ENCODE measurements at places on chromosomes 11 and 22.

DNA sequence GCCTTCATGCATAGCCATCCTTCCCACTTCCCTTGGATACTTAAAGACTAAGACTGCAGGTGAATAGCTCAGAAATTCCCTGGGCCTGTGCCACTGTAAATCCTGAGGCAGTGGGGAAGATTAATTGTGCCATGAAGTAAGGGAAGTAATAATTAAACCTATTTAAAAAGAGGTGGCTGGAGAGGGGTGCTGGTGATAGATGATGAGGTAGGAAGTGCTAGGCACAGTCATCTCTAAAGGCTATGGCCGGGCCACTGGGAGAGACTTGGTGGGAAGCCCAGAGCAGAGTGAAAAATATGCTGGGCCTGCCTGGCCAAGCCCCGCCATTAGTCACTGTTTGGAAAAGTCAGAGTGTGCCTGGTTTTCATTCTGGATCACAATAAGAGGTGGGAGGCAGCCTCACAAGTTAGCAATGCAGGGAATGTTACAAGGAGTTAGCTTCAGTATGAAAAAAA lies 197.2 kb upstream of the PITPNB start:
- no peak for DNase-seq

- DNase-seq = no peak
Observed at GRCh38 chr11:77081976-77082836, 15.4 kb downstream of the CAPN5 start.

- no peak for DNase-seq
Observed at GRCh38 chr11:95829580-95830259, 39.4 kb downstream of the CEP57 start.

DNA sequence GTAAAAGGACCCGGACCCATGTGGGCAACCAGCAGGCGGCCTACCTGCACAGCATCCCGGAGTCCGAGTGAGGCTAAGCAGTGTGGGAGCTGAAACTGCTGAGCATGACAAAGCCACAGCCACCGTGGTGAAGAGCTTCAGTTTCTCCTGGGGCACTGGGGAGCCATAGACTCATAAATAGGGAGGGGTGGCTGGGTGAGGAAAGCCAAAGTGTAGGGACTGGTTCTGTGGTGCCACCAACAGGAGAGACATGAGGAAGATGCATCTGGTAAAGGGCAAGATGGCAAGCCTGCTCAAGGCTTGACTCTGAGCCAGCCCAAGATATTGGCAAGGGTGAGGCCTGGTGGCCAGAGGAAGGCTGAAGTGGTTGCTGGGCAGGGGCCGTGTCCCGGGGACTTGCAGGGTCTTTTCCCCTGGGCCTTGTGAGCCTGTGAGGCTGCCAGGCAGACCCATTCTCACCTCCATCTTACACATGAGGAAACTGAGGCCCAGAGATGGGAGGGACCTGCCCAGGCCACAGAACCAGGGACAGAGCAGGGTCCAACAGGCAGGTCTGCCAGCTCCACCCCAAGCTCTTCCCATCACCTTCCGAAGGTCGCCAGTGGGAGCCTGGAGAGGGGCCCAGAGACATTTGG lies 30.4 kb downstream of the CYTH4 start:
- no peak for DNase-seq

- no peak for DNase-seq
Observed at GRCh38 chr22:42871146-42872050, 14.3 kb upstream of the ARFGAP3 start.

GRCh38 chr11:113506461-113506860 lies 31.3 kb upstream of the DRD2 start:
- no peak for DNase-seq

DNA sequence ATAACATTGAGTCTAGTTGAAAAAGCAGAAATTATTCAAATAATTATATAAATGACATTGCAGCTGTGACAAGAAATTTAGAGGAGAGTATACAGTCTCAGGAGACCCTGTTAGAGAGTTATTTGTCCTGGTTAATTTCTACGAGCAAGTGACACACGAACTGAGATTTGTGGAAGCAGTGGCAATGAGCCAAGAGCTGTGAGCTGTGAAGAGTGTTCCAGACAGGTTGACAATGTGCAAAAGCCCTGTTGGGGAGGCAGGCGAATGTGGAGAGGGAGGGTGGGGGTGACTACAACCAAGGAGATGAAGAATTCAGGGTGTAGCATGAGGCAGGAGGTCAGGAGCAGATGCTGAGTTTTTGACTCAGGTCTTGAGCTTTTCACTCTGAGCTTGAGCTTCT lies 620.2 kb upstream of the TENM4 start:
- DNase-seq = no peak

DNA sequence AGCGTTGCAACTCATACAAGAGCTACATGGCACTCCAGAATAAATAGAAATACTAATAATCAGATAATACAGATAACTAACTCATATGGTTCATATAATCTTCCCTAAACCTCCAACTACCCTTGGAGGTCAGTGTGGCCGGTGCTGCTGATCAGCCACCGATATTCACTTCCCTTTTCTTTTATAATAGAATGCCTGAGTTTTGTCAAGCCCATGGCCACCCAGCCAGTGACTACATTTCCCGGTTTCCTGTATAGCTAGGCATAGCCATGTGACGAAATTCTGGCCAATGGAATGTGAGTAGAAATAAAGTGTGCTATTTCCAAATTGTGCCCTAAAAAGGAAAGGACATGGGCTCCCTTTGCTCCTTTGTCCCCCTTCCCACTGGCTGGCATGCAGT lies 5.9 kb upstream of the CAT start:
- DNase-seq = no peak

- peak; percentile 6 for DNase-seq
Observed at GRCh38 chr11:27795955-27796861, 96.0 kb upstream of the BDNF start.

DNA sequence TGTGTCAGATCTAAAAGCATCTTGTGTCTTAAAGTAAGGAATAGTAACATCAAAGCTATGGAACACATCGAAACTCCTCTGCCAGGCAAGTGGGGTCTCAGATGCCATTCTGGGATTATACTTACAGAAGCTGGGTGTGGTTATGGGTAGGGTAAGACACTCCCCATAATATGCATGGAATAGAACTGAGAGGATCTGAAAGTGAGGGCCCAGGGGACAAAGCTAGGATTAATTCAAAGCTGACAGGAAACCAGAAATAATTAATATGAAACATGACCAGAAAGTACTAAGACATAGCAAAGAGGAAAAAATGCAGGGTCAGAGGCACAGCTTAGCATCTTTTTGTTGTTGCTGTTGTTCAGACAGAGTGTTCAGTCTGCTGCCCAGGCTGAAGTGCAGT lies 40.2 kb upstream of the EED start:
- DNase-seq = no peak

DNA sequence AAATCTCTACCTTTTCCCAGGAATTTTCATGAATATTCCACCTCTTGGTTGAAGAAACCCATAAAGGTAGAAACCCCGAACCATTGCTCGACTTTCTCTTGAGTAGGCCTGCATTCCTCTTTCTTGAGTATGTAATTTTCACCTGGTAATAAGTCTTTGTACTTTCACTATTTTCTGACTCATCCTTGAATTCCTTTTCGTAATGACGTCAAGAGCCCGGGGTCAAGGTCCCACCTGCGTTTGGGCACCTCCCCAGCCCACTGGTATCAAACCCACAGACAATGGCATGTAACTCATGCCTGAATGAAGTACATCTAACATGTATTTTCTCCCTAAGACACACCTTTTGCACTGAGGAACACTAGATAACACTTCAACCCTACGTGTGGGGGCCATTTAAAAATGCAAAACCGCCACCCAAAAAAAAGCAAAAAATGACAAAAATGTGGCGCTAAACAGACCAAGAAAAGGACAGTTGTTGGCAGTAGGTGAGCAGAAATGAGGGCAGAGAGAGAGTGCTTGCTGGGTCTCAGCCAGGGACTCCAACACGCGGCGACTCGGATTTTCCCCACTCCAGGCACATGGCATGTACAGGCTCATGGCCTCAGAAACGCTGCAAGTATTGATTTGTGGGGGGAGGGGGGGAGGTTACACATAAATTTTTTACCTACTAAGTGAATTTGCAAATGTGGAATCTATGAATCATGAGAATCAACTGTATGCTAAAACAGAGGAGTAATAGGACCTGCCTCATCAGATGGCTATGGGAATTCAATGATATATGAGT lies 4.1 kb upstream of the C11orf24 start:
- no peak for DNase-seq

DNA sequence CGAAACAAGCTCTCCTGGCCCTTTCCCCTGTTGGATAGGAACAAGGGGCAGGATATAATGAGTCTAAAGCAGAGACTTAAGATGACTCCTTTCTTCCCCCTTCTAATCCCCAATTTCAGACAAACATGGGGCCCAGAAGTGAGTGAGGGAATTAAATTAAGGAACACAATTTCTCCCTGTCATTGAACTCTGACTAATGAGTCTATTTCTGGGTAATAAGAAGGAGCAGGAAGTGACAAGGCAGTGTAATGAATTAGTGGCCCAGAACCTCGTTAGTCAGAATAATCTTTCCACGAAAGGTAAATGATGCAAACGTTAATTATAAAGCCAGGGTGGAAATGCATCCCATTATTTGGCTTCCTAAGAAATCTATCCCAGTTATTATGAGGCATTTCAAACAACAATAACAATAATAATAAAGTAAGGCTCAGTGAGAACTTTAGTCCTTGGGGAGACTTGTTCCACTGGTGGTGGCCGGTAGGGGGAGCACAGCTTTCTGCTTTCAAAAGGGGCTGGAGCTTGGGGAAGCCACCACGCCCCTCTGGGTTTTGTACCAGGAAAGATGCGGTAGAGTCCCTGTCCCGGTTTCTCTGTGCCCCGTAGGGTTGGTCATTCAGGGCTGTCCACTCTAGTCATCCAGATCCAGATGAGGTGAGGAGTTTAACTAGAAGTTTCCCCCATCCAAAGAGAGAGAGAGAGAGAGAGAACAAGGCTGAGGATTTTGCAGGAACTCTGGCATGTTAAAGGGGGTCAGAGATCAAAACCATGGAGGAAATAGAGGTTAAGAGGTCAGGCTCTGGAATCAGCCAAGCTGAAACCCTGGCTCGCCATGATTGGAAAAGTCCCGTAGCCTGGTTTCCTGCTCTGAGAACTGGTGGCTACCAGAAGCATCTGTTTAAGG lies 298.3 kb downstream of the NTM start:
- no peak for DNase-seq

- DNase-seq = no peak
Observed at GRCh38 chr11:57356268-57356667, 18.1 kb downstream of the P2RX3 start.

DNA sequence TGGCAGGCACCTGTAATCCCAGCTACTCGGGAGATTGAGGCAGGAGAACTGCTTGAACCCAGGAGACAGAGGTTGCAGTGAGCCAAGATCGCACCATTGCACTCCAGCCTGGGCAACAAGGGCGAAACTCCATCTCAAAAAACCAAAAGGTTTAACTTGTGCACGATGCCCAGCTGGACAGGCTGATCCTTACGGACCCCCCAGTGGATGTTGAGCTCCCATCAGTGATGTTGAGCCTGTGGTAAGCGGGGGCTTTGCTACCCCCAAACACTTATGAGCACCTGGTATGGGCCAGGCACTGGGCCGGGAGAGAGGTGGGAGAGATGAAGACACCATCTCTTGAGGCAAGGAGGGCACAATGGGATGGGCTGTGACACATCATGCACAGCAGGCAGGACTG lies 7.4 kb upstream of the SERPIND1 start:
- no peak for DNase-seq

- no peak for DNase-seq
Observed at GRCh38 chr11:119551420-119552105, 128.6 kb upstream of the THY1 start.

DNA sequence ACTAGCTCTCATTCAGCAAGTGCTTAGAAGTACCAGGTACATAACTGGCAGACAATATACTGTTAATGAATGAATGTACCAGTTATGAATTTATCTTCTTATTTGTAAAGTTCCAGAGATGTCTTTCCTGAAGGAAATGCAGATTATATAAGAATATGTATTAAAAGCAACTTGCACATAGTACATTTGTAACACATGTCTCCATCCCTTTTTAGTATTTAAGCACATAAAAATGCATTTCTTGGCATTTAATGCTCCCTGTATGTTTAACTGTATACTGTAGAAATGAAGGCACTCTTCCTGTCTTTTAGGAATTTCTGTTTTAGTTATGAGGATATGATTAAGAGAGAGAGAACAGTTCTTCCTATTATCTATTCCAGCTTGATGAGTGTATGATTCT lies 241.3 kb downstream of the NELL1 start:
- no peak for DNase-seq

DNA sequence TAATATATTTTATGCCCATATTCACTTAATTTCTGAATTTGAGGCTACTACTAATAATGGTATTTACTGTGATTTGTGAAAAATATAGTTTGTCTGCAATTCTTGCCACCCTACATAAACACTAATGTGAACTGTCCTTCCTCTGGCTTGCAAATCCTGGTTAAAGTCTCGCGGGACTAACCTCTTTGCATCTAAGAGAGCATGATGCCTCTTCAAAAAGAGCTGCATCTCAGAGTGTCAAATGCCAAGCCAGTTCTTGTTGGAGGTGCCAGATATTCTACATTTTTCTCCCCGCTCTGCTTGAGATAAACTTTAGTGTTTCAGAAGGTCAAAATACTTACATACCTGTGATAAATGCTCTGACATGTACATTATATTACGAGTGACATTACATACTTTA lies 2.1 kb downstream of the ARHGAP42 start:
- DNase-seq = no peak

DNA sequence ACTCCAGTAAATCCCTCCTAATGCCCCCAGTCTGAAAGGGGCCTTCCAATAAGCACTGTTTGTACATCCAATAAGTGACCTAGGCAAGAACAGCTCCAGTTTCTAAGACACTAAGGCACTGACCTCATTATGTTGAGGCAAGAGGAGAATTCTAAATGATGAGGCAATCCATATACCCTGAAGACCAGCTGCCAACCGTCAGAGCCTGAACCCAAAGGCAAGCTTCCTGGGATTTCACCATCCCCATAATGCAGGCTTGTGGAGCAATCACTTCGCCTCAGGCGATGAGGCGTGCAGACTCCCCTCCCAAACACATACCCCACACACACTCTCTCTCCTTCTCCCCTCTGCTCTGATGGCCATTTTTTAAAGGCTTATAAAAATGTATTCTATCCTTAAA lies 49.5 kb downstream of the LGR4 start:
- DNase-seq = no peak

DNA sequence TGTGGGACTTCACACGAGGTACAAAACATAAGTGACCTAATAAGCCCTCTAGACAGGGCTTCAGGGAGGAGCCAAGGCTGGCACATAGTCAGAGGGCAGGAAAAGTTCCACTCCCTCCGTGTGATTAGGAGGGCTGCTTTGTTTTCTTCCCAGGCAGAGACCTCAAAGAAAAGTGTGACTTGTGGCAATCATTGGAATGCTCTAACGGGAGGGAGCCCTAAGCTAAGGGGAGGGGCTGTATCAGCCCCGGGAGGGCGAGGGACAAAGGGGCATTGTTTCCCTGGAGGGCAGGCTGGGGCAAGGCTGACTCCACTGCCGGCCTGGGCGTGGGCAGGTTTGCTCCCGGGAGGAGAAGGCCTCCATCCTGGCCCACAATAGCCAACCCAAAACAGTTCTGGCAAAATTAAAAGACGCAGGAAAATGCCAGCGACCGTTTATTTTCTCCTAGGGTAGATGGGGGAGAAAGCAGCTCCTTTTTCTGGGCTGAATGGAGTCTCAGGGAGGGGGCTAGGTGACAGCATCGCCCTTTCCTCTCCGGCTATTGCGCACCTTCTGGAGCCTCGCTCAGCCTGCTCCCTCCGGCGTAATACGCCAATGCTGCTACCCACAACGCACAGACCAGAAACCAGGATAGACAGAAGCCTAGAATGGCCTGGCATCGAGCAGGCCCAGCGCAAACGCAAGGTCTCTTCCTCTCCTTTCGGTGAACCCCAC lies 60.2 kb downstream of the ENDOD1 start:
- DNase-seq = no peak

Data from NCI-H2029 treated with DMSO at 0.1 percent for 48 hours (cell line).